ENCODE measurements at places on chromosomes 3 and 15. TPM values are rescaled to one million over a fixed set of nuclear protein-coding genes. Genes with fewer than 3 reads are reported as not detected.
A peak's percentile ranks its signal among the peaks of the same experiment; 100 is the strongest.

GRCh38 chr3:45603226-45603625 lies 8.7 kb downstream of the LIMD1 start:
- no peaks in the 10 kb centered on the region for H3K36me3 ChIP-seq
- peaks cover 82% of the 10 kb centered on the region for H3K4me1 ChIP-seq
- H3K27ac ChIP-seq, result no peak overlapping the region
- no peak for DNase-seq
- H3K4me3 ChIP-seq, result no peak overlapping the region

GRCh38 chr3:197748597-197749314 lies 927 bp upstream of the FYTTD1 start:
- no peak for DNase-seq
- peak overlapping the region; percentile 86 for H3K4me3 ChIP-seq
- H3K4me1 ChIP-seq, result peaks cover 34% of the 10 kb centered on the region
- H3K27me3 ChIP-seq, result no peaks in the 10 kb centered on the region
- peak overlapping the region; percentile 95 for H3K27ac ChIP-seq

DNA sequence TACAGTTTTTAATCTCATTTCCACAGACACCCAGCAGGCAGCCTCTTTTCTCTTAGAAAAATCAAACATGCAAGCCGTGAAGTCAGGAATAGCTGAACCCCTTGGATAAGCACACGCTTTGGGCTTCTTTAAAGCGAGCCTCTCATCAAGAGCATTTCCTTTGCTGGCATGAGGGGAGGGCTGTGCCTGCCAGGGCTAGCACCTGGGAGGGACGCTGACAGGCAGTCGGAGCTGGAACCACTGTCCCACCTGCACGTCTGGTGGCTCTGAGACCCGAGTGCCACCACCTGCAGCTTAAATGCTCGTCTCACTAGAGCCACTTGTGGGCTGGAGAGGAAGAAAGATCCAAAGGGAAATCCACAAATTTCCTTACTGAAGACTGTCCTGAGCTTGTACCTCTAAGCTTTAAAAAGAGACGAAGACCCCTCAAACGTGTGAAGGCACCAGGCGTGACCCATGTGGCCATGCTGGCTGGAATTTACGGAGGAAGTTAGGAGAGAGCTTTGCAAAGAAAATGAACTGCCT lies 9.4 kb downstream of the MAP6D1 start:
- H3K4me3 ChIP-seq, result no peak overlapping the region
- peaks cover 23% of the 10 kb centered on the region for H3K36me3 ChIP-seq
- H3K4me1 ChIP-seq, result no peaks in the 10 kb centered on the region
- no peak for DNase-seq
- H3K27ac ChIP-seq, result no peak overlapping the region

DNA sequence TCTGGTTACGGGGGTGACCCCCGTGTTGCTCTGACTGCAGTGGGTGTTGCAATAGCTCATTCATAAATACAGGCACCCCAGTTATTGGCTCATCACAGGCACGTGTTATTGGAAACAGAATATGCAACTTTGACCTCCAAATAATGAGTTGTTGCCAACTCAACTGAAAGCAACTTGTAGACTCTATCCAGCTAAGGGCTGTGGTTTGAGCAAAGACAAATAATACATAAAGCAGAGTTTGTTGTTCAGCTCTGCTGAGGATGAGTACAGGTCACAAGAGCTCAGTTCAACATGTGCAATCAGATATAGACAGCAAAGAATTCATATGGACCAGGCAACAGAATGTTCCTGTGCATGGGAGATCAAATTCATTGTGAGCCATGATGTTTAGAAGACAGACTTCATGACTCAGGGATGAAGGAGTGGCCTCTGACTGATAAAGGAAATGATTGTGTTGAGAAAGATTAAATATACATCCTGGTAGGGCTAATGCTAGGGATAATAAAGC lies 87.6 kb upstream of the LRIG1 start:
- DNase-seq, result no peak
- no peak overlapping the region for H3K4me3 ChIP-seq
- H3K27ac ChIP-seq, result no peak overlapping the region
- H3K27me3 ChIP-seq, result no peaks in the 10 kb centered on the region

GRCh38 chr3:127820826-127821313 lies 1.4 kb downstream of the MGLL start:
- H3K27ac ChIP-seq, result peak overlapping the region; percentile 86
- peaks cover 10% of the 10 kb centered on the region for H3K36me3 ChIP-seq
- DNase-seq, result no peak
- H3K4me1 ChIP-seq, result peaks cover 50% of the 10 kb centered on the region
- no peaks in the 10 kb centered on the region for H3K27me3 ChIP-seq

DNA sequence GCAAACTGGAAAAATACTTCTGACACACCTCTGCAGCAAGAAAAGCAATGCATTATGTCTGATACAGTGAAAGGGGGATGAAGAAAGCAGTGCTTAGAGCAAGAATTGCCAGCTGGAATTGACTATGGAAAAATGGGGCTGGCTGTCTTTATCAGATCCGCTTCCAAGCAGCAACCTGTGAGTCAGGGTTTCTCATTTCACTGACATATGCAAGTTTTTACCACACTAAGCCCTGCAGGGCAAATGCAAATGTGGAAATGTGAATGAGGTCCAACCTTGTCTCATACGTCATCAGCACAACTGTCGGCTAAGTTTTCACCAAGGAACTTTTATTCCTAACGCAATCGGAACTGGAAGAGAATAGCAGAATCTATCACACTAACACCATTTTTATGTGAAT lies 172.5 kb upstream of the GADL1 start:
- no peaks in the 10 kb centered on the region for H3K36me3 ChIP-seq
- H3K27me3 ChIP-seq, result no peaks in the 10 kb centered on the region
- peaks cover 6% of the 10 kb centered on the region for H3K4me1 ChIP-seq
- H3K4me3 ChIP-seq, result no peak overlapping the region
- no peak overlapping the region for H3K27ac ChIP-seq

GRCh38 chr3:63132461-63133250 lies 145.5 kb upstream of the SYNPR start:
- peak; percentile 90 for DNase-seq
- no peak overlapping the region for H3K27ac ChIP-seq
- no peaks in the 10 kb centered on the region for H3K36me3 ChIP-seq
- no peaks in the 10 kb centered on the region for H3K4me1 ChIP-seq
- H3K27me3 ChIP-seq, result no peaks in the 10 kb centered on the region

DNA sequence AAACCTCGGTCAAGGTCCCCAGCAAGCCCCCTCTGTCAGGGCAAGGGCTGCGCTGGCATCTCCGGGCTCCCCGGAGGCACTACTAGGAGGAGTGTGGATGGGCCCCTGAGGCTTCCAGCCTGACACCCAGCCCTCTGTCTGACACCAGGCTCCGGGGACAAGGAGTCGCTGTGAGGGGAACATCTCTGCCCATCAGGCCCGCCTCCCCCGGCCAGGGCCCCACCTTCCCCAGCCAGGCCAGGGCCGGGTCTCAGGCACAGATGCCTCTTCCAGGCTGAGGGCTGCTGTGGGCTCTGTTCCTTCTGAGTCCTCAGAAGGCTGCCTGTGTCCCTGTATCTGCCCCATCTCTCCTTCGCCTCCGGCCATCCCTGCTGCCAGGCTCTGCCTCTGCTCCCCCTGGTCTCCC lies 15.8 kb downstream of the CSPG4 start:
- peak overlapping the region; percentile 88 for H3K27ac ChIP-seq
- no peak for DNase-seq
- peaks cover 8% of the 10 kb centered on the region for H3K36me3 ChIP-seq
- no peaks in the 10 kb centered on the region for H3K27me3 ChIP-seq

DNA sequence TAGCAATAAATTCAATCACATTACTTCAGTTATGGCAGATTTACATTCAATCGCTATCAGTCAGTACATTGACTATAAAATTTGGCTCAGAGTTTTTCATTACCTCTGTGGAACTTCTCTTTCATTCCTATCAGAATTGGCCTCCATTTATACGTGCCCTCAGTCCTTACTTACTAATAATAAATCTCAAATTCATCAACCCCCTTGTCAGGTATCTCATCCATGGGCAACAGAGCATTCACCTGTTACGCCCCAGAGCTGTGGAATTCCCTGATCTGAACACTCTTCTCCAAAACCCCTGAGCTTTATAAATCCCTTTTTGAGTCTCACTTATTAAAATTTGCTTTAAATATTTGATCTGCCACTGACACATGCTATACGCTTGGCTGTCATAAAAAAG lies 492.9 kb downstream of the GBE1 start:
- no peaks in the 10 kb centered on the region for H3K27me3 ChIP-seq
- no peak for DNase-seq
- H3K36me3 ChIP-seq, result no peaks in the 10 kb centered on the region

LDHAL6B gene
- total RNA-seq, result not detected

- no peak overlapping the region for H3K4me3 ChIP-seq
- no peaks in the 10 kb centered on the region for H3K36me3 ChIP-seq
- H3K27me3 ChIP-seq, result no peaks in the 10 kb centered on the region
- no peak for DNase-seq
Measured at GRCh38 chr3:65128346-65128745, 440.5 kb upstream of the ADAMTS9 start.

C3orf22 gene
- not detected for total RNA-seq

DNA sequence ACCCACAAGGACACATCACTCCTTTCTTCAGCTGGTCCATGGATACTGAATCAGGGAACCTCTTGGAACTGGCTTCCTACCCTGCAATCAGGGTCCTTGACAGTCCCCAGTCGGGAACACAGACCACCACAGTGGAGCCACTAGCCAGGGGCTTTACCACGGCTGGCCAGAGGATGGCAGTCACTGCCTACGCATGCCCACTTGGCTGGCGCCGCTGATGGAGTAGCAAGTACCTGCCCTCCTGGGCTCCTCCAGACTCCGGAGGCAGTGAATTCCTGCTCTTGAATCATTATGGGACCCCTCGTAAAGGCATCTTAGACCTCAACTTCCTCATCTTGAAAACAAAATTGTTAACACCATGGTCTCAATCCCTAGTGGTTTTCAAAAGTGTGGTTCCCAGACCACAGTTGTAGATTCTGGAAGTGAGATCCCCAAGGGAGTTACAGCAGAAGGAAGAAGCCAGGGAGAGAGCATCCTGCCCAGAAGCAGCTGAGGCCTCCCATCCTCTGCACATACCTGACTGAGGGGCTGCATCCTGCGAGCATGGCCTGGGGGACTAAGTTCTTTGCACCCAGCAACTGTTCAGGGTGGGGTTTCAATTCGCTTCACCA lies 9.1 kb upstream of the SKIC8 start:
- no peaks in the 10 kb centered on the region for H3K4me1 ChIP-seq
- DNase-seq, result no peak
- no peaks in the 10 kb centered on the region for H3K36me3 ChIP-seq

DNA sequence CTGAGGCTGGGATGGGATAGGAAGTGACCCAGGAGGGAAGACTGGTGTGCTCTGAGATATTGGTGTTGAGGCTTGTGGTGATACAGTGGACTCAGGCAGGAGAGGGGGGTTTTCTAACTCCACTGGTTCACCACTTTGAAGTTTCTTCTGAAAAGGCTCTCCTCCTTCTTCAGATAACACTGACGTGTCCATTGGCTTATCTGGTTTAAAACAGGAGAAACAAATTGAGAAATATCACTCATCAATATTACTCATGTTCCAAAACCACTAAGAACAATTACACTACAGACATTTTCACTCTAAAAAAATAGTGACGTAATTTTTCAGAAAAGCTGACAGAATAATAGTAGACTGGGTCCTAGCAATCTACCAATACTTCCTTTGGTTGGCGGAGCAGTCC lies 23.1 kb downstream of the TP53BP1 start:
- peaks cover 11% of the 10 kb centered on the region for H3K36me3 ChIP-seq
- no peak overlapping the region for H3K27ac ChIP-seq
- H3K4me1 ChIP-seq, result no peaks in the 10 kb centered on the region

- DNase-seq, result no peak
- H3K27ac ChIP-seq, result no peak overlapping the region
- peaks cover 37% of the 10 kb centered on the region for H3K4me1 ChIP-seq
- no peaks in the 10 kb centered on the region for H3K36me3 ChIP-seq
Measured at GRCh38 chr3:127758013-127758412, 64.3 kb downstream of the MGLL start.

GMNC gene
- total RNA-seq, result not detected

GRCh38 chr3:77913524-77914174 lies 873.8 kb downstream of the ROBO2 start:
- no peaks in the 10 kb centered on the region for H3K36me3 ChIP-seq
- DNase-seq, result no peak
- H3K27ac ChIP-seq, result no peak overlapping the region
- H3K4me3 ChIP-seq, result no peak overlapping the region
- no peaks in the 10 kb centered on the region for H3K4me1 ChIP-seq

- H3K4me3 ChIP-seq, result no peak overlapping the region
- H3K4me1 ChIP-seq, result no peaks in the 10 kb centered on the region
- H3K36me3 ChIP-seq, result no peaks in the 10 kb centered on the region
- H3K27me3 ChIP-seq, result no peaks in the 10 kb centered on the region
Measured at GRCh38 chr3:104628185-104628789, 738.4 kb upstream of the ALCAM start.

Measured in esophagus muscularis mucosa (tissue), 4 donors.